ENCODE measurements at places on chromosomes 3 and 15.

DNA sequence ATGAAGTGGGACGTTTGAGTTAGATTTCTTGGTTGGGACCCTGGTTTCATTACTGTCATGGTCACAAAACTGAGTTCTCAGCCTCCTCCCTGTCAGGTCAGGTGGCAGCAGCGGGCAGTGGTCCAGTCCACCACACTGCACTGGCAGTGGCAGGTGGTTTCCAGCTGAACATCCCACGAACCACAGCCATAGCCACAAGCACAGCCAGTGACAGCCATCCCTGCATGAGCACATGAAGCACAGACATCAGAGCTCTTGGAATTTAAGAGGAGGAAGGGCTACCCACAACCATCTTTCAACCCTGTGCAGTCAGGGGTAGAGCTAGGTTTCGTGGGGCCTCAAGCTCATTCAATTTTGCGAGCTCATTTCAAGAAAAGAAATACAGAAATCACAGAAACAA, 1.5 kb downstream of the RETNLB start:
- no peak for DNase-seq

DNA sequence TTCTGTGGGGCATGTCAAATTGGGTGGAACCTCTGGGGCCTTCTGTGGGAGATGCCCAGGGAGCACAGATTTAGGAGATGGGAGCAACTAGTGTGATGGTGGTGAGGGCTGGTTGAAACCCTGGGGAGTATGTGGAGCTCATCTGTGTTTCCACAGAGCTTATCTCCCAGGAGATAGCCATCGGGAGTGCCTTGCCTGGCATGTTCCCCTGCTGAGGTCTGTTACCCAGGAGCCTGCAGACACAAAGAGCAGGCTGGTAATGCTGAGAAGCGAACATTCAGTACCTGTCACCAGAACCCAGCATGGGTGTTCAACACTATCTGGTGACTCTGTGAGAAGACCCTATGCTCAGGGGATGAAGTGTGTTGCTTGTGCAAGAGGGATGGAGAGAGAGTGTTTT, 85.0 kb downstream of the CLSTN2 start:
- DNase-seq, result no peak

- no peak for DNase-seq
Measured at GRCh38 chr3:139945386-139945785, 10.4 kb downstream of the CLSTN2 start.

GRCh38 chr3:186724911-186725310, 7.8 kb downstream of the KNG1 start:
- no peak for DNase-seq

DNA sequence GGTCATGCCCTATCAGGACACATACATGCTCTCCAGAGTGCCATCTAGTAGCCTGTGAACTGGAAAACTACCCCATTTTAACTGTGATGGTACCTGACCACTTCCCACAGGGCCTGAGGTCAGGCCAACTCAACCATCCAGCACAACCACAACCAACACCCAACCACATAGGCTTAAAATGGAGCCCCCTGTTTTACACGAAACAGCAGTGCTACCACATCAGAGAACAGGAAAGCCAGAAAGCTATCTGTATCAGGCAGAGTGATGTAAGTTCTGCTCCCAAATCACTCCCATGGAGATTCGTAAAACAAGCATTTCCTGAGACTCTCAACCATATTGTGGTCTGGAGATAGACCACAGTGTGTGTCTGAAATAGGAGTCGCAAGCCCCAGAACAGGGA, 1017.3 kb upstream of the EPHA6 start:
- no peak for DNase-seq

- DNase-seq, result no peak
Measured at GRCh38 chr15:31402003-31402402, 75.4 kb downstream of the KLF13 start.

DNA sequence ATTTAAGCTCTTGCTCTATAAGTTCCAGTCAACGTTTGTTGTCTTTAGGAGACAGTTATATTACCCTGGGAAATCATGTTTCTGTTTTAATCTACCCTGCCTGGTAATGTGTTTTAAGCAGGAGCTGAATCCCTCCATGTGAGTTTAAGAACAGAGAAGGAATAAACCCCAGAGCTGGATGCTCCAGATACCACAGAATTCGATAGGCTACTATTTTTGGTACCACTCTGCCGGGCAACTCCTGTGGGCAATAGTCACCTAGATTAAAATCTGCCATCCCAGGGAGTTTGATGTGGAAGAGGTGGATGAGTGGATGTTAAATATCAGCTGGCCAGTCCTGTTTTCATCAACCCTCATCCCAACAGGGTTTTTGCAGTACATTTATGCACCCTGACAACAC, 20.4 kb downstream of the NUDT16 start:
- DNase-seq, result no peak

DNA sequence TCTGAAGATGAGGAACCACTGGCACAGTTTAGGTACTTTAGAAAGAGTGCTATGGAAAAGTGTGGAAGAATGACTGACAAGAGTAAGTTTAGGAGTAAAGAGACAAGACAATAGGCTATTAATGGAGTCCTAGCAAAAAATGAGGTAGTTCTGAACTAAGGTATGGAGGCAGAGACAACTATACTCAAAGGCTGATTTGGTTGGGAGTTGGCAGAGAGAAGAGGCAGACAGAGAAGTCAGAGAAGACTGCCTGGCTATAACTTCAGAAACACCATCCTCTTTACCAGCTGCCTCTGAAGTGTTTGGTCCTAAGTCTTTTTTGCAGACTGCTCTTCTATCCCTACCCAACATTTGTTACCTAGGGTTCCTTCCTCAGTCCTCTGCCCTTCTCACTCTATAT, 19.2 kb downstream of the DYNC1LI1 start:
- DNase-seq, result no peak

DNA sequence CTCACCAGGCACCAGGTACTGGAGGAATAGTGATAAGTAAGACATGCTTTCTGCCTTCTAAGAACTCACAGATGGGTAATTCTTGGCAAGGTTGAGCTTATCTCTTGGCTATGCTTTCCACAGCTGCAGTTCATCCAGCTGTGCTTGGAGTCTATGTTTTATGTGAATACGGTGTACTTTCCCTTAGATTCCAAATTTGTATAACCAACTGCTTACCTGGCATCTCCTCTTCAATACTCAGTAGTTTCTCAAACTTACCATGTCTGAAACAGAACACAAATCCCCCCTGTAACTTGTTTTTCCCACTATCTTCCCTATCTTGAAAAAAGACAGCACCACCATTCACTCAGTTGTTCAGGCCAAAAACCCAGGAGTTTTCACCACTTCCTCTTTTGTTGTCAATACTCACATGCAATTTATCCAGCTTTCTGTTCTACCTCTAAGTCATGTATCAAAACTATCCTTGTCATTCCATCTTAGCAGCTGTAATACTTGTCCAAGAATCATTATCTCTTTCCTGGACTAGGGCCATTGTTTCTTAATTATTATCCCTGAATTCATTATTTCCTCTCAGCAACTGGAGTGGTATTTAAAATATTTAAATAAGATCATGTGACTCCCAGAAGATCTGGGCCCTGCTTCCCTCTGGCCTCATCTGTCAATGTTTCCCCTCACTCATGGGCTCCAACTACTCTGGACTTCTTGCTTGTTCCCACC, 32.6 kb downstream of the COL6A5 start:
- DNase-seq, result no peak

DNA sequence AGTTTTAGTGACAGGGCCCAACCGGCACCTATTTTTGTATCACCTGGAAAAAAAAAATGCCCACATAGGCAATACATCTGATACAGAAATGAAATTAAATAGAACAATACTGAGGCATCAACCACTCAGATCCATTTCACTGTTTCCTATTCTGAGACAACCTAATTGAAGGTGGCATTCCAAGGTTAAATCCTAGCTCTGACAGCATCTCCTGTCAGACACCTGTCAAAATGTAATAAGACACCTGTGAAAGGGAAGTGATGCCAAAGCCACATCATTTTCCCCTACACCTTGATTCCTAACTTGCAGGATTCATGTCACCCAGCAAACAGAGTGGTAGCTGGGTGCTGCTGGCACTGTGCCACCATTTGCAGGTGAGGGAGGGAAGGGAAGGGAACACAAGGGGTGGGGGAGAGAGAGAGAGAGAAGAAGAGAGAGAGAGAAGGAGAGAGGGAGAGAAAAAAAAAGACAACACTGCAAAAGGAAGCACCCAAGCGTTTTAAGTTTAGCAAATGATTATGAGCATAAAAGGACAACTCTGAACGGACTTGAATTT, 1044.6 kb upstream of the CFAP20DC start:
- DNase-seq, result no peak

GRCh38 chr3:63927422-63928280, 15.5 kb upstream of the SCAANT1 start:
- no peak for DNase-seq

- no peak for DNase-seq
Measured at GRCh38 chr3:56857178-56857577, 55.4 kb upstream of the ARHGEF3 start.

GRCh38 chr3:27349832-27350231, 19.4 kb downstream of the NEK10 start:
- no peak for DNase-seq

- peak; percentile 97 for DNase-seq
Measured at GRCh38 chr15:64702816-64703631, 72.4 kb downstream of the RBPMS2 start.

- DNase-seq, result no peak
Measured at GRCh38 chr15:62658498-62658897, 384.0 kb upstream of the TPM1 start.
